ENCODE measurements at places on chromosomes 3 and 15.

DNA sequence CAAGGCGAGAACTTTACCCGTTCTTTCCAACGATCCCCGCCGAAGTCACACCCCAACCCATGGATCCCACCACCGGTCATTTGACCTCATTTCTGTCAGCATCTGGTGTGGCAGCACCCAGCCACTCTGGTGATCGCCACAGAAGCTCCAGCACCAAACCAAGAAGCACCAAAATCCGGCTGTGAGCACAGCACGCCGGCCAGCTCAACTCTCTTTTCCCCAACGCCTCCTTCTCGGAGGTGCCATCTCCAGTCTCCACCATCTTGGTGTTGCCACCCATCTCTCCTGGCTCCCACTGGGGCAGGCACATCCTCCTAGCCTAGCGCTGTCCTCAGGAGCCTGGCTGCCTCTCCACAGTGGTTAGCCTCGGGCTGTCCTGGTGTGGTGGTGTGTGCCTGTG is 6.5 kb downstream of the MUC4 start:
- no peak for DNase-seq

- DNase-seq = peak; percentile 51
Measured at GRCh38 chr3:186361762-186362536, at the start of gene DGKG. TSS of gene DGKG (minus strand) at chr3:186362234. CDS start at chr3:186320459, 41,775 bp downstream.

- peak; percentile 47 for DNase-seq
Measured at GRCh38 chr15:70098153-70098460, 390 bp upstream of the TLE3 start.

- DNase-seq = no peak
Measured at GRCh38 chr15:47820057-47820746, 102.9 kb downstream of the SEMA6D start.

GRCh38 chr3:54870423-54870822 is 57.4 kb downstream of the LRTM1 start:
- DNase-seq = no peak

DNA sequence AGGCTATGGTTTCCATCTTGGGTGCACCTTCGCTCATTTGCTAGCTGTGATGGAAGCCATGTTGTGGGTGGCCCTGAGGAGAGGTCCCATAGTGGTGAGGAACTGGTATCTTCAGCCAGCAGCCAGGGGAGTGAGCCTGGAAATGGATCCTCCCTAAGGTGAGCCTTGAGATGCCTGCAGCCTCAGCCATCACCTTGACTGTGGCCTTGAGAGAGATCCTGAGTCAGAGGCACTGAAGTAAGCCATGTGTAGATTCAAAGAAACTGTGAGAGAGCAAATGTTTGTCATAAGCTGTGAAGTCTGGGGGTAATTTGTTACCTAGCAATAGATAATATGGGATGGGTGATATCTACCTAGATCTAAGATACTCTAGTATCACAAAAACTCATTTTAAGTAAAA is 105.3 kb downstream of the SNRK start:
- DNase-seq = no peak

DNA sequence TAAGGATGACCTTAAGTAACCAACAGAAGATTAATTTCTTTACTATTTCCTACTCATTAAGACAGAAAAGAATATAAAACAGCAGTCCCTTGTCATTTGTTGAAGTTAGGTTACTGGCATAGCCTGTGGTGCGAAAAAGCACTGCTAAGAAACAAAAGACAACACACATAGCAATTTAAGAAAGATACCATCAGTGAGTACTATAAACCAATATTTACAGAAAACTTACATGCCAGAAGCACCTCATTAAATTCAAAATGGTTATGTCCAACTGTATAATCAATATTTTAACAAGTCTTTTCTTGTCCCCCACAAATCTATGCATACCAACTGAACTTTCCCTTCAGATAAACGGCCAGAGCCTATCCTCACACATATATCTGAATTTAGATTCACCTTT is 42.0 kb downstream of the ANKRD28 start:
- DNase-seq = no peak

GRCh38 chr15:90062462-90062932 is 39.8 kb downstream of the IDH2 start:
- DNase-seq = peak; percentile 87

DNA sequence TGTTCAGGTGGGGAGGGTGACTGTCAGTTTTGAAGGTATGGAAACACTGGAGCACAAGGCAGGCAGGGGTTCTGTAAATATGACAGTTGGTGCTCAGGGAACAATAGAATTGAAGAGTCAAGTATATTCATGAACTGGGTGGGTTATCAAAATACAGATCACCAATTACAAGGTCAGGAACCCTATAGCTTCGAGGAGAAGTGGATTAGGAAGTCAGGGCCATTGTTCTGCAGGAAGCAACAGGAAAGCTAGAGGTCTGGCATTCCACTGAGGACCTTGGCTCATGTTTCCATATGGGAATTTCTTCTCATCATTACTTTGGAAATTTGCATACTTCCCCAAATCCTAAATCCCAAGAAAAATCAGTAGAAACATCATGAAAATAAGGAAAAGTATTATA is 125.9 kb downstream of the MYRIP start:
- DNase-seq = no peak

GRCh38 chr3:132245552-132246142 is 71.6 kb upstream of the ACP3 start:
- no peak for DNase-seq

- DNase-seq = no peak
Measured at GRCh38 chr3:55524565-55525244, 37.6 kb upstream of the WNT5A start.

- DNase-seq = peak; percentile 29
Measured at GRCh38 chr3:120742849-120743365, 363 bp downstream of the GTF2E1 start.

- DNase-seq = no peak
Measured at GRCh38 chr3:158753854-158754253, 21.6 kb upstream of the RARRES1 start.

DNA sequence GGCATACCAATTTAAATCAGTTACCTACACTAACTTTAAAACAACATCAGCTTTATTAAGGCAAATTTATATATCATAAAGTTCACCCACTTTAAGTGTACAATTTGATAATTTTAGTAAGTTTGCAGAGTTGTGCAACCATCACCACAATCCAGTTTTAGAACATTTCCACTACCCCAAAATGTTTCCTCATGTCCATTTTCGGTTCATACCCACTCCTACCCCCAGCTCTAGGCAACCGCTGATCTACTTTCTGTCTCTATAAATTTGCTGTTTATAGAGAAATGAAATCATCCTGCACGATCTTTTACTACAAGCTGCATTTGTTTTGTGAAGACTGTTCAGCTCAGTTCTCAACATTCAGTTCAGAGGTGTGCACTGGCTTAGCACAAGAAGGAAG is 31.5 kb upstream of the FAM81A start:
- no peak for DNase-seq

DNA sequence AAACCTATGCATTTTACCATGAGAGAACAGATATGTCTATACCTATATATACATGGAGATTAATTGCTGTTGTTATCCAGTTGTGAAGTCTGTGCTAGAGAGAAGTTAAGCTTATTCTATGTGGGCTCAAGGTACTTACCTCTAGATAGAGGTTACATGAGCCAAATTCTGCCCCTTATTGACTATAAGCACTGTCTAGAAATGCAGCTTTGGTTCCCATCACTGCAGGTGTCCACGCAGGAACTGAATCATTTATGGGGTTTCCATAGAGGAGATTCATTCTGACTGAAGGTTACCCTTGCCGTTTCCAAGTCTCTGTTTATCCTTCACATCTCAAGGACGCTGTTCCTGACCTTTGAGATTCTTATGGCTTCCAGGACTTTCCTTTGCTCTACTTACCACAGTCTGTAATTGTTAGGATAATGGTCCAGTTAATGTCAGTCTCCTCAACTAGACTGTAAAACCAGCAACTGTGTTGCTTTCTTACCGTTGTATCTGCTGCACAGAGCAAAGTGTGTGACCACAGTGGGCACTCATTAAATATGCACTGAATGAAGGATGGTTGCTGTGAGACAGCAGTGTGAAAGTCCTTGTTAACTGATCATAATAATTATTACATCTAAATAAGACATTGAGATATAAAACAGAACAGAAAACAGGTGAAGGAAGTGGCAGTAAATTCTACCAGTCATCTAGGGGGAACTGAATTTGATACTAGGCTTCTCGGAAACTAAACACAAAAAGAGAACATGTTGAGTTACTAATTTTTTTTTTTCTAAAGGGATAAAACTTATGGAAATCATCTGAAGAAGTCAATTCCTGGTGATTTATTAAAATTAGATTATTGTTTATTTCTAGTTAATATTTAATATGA is 44.0 kb upstream of the BCL6 start:
- DNase-seq = no peak

GRCh38 chr3:9280451-9281219 is 31.2 kb upstream of the SRGAP3 start:
- DNase-seq = no peak

GRCh38 chr15:70059476-70060213 is 38.1 kb downstream of the TLE3 start:
- no peak for DNase-seq

DNA sequence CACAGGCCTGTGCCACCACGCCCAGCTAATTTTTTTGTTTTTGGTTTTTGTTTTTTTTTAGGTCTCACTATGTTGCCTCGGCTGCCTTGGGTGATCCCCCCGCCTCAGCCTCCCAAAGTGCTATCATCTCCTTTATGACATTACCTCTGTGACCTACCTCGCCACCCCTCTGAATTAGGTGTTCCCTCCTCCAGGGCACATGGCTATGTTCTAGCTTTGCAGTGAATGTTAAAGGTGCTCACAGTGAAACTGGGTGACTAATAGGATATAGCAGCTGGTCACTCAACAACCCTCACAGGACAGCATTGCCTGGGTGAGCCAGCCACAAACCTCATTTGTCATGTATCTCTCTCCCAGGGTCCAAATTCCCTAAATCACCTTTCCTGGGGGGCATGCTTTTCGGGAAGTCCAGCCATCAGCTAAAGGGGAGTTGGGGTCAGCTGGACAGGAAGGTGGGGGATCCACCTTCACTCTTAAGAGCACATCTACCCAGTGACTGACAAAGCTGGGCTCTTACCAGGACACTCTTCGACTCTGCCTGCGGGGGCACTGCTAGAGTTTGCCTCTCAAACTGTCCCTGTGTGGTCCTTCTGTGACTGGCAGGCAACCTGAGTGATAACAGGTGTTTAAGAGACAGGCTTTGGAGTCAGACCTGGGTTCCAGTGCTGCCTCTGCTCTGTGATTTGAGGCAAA is 1.6 kb upstream of the TTLL3 start:
- DNase-seq = peak; percentile 43

- no peak for DNase-seq
Measured at GRCh38 chr15:78076231-78077052, 1.1 kb downstream of the TBC1D2B start.

GRCh38 chr3:119343719-119344118 is 49.5 kb downstream of the ARHGAP31 start:
- DNase-seq = no peak

DNA sequence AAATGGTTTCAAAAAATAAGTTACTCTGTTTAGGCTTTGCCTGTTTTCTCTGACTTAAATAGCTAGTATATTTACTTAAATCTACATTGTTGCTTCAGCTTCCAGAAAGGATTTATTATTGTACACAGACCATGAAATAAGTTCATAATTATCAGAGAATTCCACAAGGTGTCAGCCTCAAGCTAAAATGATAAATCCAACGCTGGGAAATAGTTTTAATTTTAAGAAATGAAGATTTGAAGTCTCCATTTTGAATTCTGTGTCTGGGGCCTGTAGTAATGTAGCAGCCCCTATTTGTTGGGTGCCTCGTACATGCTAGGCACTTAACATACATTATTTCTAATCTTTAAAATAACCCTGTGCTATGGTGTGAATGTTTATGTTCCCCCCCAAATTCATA is 92.6 kb upstream of the KCNMB2 start:
- DNase-seq = no peak

GRCh38 chr15:84725001-84725491 is 9.1 kb upstream of the SEC11A start:
- no peak for DNase-seq

DNA sequence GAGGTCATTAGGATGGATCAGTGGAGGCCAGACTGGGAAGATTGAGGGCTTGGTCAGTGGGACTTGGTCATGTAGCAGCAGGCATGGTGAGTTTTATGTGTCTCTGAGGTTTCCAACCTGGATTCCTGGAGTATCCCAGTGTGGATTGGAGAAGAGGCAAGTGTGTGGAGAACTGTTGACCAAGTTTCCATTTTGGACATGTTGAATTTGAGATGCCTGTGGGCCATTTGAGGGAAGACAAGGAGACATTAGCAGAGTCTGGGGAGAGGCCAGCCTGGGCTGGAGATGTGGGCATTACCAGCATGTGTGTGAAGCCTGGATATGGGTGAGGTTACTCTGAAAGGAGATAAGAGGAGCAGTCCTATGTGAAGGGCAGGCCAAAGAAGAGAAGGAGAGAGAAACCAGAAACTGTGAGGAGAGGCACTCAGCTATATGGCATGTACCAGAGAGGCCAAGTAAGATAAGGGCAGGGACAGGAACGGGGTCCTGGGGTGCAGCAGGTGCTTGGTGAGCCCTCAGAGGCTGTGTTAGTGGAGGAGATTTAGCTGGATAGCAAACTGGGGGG is 4.3 kb downstream of the SLC25A38 start:
- no peak for DNase-seq

GRCh38 chr3:98528474-98529346 is 3.1 kb upstream of the GPR15 start:
- DNase-seq = no peak

- no peak for DNase-seq
Measured at GRCh38 chr3:56303487-56303886, 164.8 kb downstream of the ERC2 start.

DNA sequence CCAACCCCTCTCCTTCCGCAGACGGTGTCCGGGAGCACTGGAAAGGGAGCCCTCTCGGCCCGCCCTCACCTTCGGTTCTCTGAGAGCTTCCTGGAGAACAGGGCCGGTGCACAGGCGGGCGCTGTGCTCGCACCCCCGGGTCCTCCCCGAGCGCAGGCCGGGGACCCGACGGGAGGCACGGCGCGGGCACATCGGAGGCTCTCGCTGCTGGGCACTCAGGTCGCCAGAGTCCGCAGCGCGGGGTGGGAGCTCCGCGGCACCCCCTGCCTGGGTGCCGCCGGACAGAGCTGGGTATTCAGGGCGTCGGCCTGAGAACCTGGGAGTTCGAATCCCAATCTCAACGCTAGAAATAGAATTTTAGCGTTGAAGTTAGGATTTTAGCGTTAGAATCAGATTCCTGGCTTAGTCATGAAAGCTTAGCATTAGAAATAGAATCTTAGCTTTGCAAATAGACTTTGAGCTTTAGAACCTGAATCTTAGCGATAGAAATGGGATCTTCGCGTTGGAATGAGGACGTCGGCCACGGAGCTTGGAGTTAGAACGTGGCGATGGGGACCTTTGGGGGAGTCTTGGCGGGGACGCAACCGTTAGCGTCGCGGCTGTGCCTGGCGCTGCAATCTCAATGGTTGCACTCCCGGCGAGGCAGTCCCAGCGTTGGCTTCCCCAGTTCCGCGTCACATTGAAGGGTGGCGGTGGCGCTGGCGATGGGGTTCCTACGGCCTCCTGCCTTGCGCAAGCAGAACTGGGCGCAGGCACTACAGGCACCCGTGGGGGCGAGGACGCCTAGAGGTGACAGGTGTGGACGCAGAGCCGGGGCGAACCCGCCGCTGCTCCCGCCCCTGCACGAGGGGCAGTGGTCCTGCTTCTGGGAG is 549 bp downstream of the TRH start:
- peak; percentile 9 for DNase-seq

- DNase-seq = no peak
Measured at GRCh38 chr3:183158551-183159006, 4.0 kb downstream of the LAMP3 start.

GRCh38 chr3:188772886-188773285 is 398.9 kb upstream of the TPRG1 start:
- no peak for DNase-seq

Data from left colon (tissue), 2 donors.